ENCODE measurements at places on chromosomes 3 and 15. TPM values are rescaled to one million over a fixed set of nuclear protein-coding genes. Genes with fewer than 3 reads are reported as not detected.

DNA sequence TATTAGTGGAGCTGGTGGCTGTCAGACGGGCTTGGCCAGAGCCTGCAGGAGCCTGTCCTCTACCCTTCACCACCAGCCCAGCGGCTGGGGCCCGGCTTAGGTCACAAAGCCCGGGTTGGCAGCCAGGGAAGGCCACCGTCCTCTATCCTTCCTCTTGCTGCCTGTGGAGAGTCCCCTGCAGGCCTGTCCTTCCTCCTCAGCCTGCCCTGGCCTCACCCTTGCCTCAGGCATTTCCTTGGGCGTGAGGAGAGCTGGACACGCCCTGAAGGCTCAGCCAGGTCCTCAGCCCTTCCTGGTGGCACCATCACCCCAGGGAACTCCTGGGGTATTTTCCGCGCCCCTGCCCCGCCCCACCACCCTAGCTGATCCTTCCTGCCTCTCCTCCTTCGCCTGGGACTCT, 7.7 kb downstream of the CHAC1 start:
- no peak for DNase-seq

DNA sequence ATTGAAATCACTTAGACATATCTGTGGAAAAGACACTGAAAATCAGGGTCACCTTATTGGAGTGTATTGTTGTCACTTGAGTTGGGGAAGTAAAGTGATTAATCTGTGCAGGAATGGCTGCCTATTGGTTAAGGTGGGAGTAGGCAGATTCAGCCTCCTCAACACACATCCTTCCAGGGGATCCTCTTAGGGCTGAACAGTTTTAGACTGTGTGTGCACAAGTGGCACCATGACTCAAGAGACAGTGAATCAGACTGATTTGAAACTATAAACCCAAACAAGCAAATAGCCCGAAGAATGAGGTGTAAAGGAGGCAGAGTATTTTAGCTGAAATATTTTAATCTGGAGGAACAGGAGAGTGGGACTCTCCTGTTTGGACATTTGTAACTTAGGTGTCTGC, 4.9 kb downstream of the ABHD17C start:
- DNase-seq = no peak

DNA sequence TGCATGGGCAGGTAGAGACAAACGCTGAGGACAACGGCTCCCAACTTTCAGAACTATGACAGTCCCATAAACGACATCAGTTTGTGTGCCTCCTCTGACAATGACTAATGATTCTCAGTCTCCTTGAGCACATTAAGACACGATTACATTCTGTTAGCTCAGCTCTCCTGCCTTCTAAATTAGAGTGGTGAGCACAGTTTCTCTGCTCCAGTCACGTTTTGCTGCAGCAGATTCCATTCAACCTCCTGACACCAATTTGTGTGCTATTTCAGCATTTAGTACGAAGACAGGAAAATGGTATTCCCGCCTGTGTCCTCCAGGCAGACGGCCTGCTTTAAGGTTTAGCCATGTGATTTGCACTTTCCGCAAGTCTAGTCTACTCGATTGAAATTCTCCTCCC, 458.4 kb upstream of the CFAP20DC start:
- no peak for DNase-seq

COL6A5 gene
- total RNA-seq = not detected

CEP19 gene
- 5.3 TPM for total RNA-seq

HCLS1 gene
- 350 TPM for total RNA-seq
